ENCODE measurements at places on chromosomes 2 and 18.
A peak's percentile ranks its signal among the peaks of the same experiment; 100 is the strongest.

- no peak for DNase-seq
Observed at GRCh38 chr18:28088477-28088876, 88.5 kb downstream of the CDH2 start.

DNA sequence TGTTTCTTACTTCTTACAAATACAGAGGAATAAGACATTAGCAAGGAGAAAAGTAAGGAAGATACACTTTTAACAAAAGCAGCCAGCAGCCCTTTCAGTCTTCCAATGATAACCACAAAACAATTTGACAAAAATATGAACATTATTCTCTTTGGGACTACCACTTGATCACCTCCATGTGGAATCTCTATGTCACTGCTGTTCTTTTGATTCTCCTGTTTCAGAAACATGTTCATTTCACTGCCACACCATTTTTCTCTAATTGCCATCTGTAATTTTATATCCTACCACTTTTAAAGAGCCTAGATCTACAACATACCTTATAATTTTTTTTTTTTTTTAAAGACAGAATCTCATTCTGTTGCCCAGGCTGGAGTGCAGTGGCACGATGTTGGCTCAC lies 10.9 kb downstream of the INO80D start:
- no peak for DNase-seq

DNA sequence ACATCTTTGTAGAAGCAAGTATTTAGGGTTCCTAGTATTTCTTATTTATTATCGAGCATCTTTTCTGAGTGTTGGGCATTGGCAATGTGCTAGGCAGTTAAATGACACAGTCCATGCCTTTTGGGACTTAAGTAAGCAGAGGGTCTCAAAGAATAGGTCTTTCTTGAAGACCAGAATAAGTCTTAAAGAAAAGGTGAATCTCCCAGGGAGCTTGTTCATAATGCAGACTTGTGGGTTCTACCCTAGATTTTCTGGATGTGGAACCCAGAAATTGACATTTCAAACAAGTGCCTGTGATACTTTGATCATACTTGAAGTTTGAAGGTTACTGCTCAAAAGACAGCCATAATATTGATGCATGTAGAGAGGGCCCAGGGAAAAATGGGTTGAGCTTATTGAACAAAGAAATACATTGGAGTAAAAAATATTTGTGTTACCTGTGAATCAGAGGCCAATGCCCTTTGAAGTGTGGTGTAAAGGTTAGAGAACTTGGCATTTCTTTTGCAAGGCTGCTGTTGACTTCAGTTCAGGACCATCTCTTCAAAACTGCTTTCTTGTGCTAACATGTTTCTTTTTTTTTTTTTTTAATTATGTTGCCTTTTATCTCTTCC lies 24.4 kb downstream of the RPL37A start:
- no peak for DNase-seq

DNA sequence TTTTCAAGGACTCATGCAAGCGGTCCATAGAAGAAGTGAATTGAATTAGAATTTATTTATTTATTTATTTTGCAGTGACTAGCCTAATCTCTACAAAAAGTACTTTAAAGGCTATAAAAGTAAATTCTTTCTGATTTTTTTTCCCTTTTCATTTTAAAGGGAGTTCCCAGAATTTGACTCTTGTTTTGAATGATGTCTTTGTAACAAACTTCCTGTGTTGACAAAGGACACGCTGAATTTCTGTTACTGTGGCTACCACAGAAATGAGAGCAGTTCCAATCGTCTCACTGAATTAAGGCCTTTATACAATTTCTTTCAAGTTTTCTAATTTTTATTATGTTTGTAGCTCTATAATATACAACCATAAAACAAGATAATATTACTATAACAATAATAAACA lies 46.3 kb upstream of the LPIN2 start:
- DNase-seq, result no peak

- no peak for DNase-seq
Observed at GRCh38 chr2:576292-576691, 100.9 kb downstream of the TMEM18 start.

DNA sequence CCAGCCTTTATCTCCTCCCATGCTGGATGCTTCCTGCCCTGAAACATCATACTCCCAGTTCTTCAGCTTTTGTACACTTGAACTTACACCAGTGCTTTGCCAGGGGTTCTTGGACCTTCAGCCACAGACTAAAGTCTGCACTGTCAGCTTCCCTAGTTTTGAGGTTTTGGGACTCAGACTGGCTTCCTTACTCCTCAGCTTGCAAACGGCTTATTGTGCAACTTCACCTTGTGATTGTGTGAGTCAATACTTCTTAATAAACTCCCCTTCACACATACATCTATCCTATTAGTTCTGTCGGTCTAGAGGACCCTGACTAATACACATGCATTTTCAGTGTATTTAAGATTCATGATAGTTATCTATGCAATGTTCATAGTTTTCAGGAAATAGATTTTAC lies 35.8 kb upstream of the ZNF804A start:
- DNase-seq, result no peak

DNA sequence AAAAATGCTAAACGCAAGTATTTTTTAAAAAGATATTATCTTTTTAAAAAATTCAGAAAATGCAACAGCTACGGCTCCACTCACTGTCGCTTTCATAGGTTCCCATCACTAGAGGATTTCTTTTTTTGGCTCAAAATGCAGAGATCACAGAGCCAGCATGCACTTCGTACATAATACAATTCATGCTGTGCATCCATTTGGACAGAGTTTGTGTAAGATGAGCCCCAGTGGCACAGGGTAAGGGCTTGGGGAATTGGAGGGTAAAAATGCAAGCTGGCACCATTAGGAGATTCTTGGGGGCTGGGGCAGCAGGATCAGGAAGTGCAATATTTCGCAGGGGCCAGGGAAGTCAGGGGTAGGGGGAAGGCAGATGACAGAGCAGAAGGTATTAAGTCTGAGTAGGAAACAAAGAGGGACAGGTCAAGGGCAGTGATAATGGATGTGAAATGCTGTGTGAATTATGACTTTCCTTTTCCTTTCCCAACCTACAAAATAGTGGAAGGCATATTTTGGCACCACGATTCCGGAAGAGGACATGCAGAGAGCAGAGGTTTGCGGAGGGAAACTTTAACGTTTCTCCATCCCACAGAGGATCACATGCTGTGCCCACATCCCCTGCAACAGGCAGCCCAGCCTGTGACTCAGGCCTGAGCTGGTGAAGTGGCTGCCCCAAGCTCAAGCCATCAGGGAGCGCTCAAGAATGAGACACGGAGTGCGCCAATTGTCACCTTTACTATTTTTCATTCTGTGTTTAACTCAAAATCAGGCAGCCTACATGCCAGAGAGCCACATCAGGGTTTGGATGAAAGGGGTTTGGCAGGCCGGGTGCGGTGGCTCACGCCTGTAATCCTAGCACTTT lies 4.7 kb downstream of the CAPG start:
- peak; percentile 39 for DNase-seq

Data from stimulated activated CD4-positive, alpha-beta T cell treated with anti-CD3 and anti-CD28 coated beads, Interleukin-1b, Interleukin-23, amount 100 ng/mL, for 4 hours (primary cell).